ENCODE measurements at places on chromosomes 16 and 17.
A peak's percentile ranks its signal among the peaks of the same experiment; 100 is the strongest.

- no peak overlapping the region for H3K27ac ChIP-seq
- no peak overlapping the region for H3K4me3 ChIP-seq
- peaks cover 8% of the 10 kb centered on the region for H3K27me3 ChIP-seq
- no peaks in the 10 kb centered on the region for H3K36me3 ChIP-seq
Measured at GRCh38 chr16:72739577-72739976, 308.4 kb downstream of the ZFHX3 start.

- peaks cover 3% of the 10 kb centered on the region for H3K36me3 ChIP-seq
- H3K4me1 ChIP-seq = no peaks in the 10 kb centered on the region
- H3K27me3 ChIP-seq = peaks cover 27% of the 10 kb centered on the region
Measured at GRCh38 chr16:88872650-88873331, 6.3 kb upstream of the PABPN1L start.

DNA sequence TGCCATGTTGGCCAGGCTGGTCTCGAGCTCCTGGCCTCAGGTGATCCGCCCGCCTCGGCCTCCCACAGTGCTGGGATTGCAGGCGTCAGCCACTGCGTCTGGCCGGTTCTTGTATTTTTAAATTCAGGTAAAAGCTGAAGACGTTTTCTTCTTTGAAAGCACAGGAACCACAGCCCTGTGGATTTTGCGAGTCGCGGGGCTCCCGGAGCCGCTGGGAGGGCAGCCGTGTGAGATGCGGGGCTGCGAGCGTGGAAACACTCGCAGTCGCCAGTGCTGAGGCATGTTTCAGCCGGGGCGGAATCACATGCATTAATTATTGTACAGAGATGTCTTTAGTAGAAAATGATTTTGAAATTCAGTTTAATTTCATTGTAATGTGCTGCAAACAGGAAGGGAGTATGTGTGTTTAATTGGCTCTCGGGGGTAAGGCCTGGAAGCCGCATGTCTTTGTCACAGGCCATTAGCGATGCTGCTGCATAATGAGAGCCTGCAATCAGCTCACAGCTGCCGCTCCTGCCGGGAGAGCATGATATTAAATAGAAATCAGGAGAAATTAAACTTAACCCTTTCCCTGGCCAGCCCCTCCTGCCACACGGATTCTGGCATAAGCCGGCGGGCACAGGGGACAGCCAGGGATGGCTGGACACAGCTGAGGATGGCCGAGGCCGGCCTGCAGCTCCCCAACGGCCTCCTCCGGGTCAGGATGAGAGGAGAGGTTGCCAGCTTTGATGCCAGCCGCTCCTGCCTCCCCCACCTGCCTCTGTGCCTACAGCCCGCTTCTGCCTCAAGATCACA, 35.4 kb upstream of the CDH15 start:
- H3K36me3 ChIP-seq = peaks cover 18% of the 10 kb centered on the region
- H3K4me3 ChIP-seq = no peak overlapping the region
- H3K4me1 ChIP-seq = peaks cover 5% of the 10 kb centered on the region
- H3K27me3 ChIP-seq = no peaks in the 10 kb centered on the region

DNA sequence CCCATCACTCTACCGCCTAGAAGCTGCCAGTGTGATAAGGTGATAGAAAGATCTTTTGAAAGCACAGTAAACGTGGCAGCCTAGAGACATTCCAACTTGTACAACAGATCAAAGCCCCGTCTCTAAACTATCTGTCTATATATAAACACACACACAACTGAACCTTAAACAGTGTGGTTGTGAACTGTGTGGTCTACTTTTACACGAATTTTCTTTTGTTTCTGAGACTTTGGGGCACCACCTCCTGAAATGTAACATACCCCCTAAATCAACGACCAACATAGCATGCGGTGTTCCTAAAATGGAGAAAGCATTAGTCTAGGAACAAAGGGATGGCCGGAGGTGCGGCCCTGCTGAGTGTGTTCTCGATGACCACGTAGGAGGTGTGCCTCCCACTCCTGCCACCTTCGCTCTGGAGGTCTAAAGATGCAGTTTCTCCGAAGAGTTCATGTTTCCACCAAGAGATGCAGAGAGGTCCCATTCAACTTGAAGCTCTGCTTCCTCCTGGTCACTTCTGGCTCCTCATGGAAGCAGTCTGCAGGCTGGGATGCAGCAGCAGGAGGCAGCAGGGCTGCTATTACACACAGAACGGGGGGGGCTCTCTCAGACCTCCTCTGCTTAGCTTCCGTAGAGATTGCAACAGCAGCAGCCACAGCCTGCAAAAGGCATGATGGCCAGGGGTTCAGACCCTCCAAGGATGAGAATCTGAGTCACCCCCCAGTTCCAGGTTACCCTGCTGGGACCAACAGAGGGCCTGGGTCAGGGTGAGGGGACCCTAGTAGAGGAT, 22.6 kb upstream of the USP10 start:
- H3K27me3 ChIP-seq = peaks cover 27% of the 10 kb centered on the region
- H3K27ac ChIP-seq = no peak overlapping the region
- no peaks in the 10 kb centered on the region for H3K4me1 ChIP-seq
- DNase-seq = no peak

DNA sequence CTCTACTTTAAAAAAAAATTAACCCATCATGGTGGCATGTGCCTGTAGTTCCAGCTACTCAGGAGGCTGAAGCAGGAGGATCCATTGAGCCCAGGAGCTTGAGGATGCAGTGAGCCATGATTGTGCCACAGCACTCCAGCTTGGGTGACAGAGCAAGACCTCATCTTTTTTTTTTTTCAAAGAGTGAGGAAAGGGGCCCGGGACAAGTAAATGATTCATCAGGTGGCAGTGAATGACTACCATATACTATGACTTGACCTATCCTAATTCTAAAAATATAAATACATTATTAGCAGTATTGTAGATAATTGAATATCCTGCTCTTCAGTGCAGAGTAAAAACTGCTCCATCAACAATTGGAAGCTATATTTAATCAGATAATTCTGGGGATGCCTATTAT, 55.3 kb downstream of the CLUH start:
- peaks cover 49% of the 10 kb centered on the region for H3K4me1 ChIP-seq
- peaks cover 23% of the 10 kb centered on the region for H3K36me3 ChIP-seq
- no peaks in the 10 kb centered on the region for H3K27me3 ChIP-seq
- no peak for DNase-seq
- H3K27ac ChIP-seq = no peak overlapping the region

GRCh38 chr17:50173335-50173941, 7.6 kb downstream of the SGCA start:
- no peak overlapping the region for H3K27ac ChIP-seq
- H3K36me3 ChIP-seq = peaks cover 10% of the 10 kb centered on the region

GRCh38 chr17:67442787-67443624, 65.9 kb downstream of the PITPNC1 start:
- H3K27me3 ChIP-seq = no peaks in the 10 kb centered on the region
- peaks cover 63% of the 10 kb centered on the region for H3K4me1 ChIP-seq
- H3K36me3 ChIP-seq = peaks cover 16% of the 10 kb centered on the region

GRCh38 chr16:77807-78443, at the start of gene MPG:
Gene MPG (plus strand): TSS chr16:78225. CDS start chr16:78310, 85 bp downstream.
- peak within 1 kb of the TSS; percentile 84 for H3K4me3 ChIP-seq
- H3K27ac ChIP-seq = peak within 1 kb of the TSS; percentile 76
- H3K4me1 ChIP-seq = peaks cover 29% of the 10 kb centered on the region
- peak; percentile 63 for DNase-seq
- peaks cover 16% of the 10 kb centered on the region for H3K27me3 ChIP-seq

- peaks cover 7% of the 10 kb centered on the region for H3K36me3 ChIP-seq
- peaks cover 43% of the 10 kb centered on the region for H3K4me1 ChIP-seq
- H3K27ac ChIP-seq = no peak overlapping the region
- no peak overlapping the region for H3K4me3 ChIP-seq
- DNase-seq = no peak
Measured at GRCh38 chr17:80738020-80738808, 193.6 kb downstream of the RPTOR start.

- H3K4me3 ChIP-seq = no peak overlapping the region
- peak overlapping the region; percentile 36 for H3K27ac ChIP-seq
- H3K4me1 ChIP-seq = peaks cover 33% of the 10 kb centered on the region
- H3K36me3 ChIP-seq = peaks cover 6% of the 10 kb centered on the region
- no peaks in the 10 kb centered on the region for H3K27me3 ChIP-seq
Measured at GRCh38 chr17:20271011-20271610, 196.2 kb downstream of the LGALS9B start.

Data from central memory CD8-positive, alpha-beta T cell (primary cell).